ENCODE measurements at places on chromosomes 7 and 10.

DNA sequence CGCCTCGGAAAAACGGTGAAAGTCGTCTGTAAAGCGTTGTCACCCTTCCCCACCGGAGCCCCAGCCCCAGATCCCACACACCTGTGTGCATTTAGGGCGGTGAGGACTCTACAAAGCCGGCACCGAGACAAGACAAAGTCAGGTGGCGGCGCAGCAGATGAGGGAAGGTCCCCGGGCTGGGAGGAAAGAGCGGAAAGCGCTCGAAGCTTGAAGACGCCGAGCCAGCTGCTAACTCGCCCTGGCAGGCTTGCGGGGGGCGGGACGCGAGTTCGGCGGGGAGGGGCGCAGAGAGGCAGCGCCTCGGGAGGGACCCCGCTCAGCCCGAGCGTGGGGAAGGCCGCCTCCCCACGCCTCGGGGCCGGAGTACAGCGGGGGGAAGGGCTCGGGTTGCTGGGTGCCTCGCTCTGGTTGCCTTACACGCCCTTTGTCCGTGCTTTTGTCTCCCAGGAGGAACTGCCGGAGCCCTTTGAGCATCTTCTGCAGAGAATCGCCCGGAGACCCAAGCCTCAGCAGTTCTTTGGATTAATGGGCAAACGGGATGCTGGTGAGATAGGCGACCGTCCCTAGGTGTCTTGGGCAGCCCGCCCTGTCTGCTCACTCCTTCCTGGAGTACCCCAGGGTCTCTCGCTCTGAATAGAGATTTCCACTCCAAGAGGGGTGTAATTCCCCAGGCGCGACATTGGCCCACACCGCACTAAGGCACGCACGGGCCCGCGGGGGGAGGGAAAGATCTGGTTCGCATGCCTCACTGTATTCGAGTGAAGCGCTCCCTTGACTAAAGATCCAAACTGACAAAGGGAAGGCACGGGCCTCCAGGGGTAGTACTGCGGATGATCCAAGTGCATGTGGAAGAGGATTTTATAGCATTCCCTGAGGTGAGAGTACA lies 1.6 kb downstream of the TAC1 start:
- DNase-seq: no peak

GRCh38 chr7:2821842-2822507 lies 22.1 kb downstream of the GNA12 start:
- DNase-seq: no peak

DNA sequence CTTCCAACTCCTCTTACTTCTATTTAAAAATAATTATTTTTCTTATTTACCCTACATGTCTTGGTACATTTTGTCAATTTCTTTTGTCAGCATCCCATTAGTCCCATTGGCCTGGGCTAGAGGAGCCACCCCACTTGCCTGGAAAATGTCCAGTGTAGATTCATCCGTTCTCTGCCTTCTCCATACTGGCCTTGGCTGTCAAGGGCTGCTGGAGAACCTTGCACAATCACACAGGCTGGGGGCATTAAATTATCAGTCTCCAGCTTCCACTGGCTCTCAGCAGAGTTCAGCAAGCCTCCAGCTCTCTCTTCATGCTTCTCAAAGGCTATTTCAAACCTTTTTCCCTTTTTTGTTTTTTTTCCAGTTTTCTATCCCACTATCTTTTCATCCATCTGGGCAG lies 13.8 kb upstream of the ZCCHC24 start:
- DNase-seq: no peak

GRCh38 chr7:101779267-101779666 lies 38.2 kb upstream of the CUX1 start:
- DNase-seq: no peak

GRCh38 chr7:107384025-107384424 lies 85.8 kb upstream of the GPR22 start:
- no peak for DNase-seq

DNA sequence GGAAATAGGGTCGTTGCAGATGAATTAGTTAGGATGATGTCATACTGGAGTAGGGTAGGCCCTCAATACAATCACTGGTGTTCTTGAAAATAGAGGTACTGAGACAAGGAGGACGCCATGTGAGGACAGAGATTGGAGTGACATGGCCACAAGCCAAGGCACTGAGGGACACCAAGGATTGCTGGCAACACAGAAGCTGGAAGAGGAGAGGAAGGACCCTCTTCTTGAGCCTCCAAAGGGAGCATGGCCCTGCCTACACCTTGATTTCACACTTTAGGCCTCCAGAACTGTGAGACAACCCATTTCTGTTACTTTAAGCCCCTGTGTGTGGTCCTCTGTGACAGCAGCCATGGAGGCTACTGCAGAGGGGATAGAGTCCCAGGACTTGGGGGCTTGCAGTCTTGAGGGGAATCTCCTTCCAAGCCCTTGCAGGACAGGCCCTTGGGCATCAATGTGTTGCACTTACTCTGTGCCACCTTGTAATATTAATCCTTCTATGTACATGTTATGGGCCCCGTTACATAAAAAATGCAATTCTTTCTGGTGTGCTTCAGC lies 3.7 kb upstream of the AOC1 start:
- no peak for DNase-seq

DNA sequence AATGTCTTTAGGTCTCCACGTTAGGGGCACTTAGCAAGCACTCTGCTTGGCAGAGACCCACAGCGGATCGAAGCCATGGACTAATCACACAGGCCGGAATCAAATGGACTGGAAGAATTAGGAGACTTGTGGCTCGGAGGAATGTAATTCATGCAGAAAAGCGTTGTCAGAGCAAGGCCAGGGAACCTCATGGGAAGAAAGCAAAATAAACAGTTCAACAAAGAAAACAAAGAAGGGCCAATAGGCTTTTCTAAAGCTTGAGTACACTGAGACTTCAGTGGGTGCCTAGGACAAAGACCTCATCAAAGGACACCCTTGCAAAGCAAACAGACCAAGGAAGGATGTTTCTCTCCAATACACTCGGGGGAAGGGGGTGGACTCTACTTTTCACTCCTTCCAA lies 171.1 kb downstream of the GLI3 start:
- DNase-seq: peak; percentile 12
